Prostate gland (tissue), 2 donors: ENCODE measurements at places on chromosomes 2 and 18. TPM values are rescaled to one million over a fixed set of nuclear protein-coding genes. Genes with fewer than 3 reads are reported as not detected.
A peak's percentile ranks its signal among the peaks of the same experiment; 100 is the strongest.

GRCh38 chr2:149068996-149069888, 30.7 kb downstream of the LYPD6B start:
- DNase-seq: peak; percentile 82

DNA sequence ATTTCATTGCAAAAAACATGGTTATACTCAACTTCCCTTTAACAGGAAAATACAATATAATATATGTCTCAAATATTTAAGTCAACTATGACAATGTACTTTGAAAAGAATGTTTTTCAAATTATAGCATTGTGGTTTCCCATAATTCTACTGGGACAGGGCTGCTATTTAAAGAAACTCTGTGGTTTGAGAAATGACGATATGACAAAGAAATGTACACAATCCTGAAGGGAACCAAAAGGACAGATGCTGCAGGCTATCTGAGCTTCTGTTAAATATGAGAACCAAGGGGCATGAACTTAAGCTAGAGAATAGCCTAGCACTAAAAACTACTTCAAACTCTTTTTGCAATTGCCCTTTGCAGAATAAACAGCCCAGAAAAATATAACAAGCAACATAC, 415.9 kb downstream of the GRB14 start:
- DNase-seq: no peak

GRCh38 chr18:8247700-8248099, 361.5 kb upstream of the RAB12 start:
- no peak for DNase-seq

DNA sequence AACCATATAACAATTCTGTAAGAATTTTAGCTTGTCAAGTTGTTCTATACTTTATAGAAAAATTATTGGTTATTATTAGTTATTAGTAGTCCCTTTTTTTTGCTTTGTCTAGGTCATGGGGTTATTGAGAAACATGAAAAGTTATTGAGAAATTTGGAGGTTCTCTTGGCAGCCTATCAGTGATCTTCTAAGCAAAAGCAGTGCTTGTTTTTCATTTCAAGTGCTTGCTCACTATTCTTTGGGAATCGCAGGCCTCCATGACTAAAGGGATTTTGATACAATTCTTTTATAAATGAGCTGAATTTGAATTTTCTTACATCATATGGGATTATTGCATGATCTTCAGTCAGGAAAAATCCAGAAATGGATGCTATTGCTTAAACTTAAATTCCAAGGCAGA, 25.8 kb downstream of the PLEKHA3 start:
- no peak for DNase-seq

Gene INO80C
- total RNA-seq: 26.4 TPM

Gene DTNA
- 76.2 TPM for total RNA-seq

Gene CD207
- total RNA-seq: 0.28 TPM
